Umbilical cord (tissue), 2 donors: ENCODE measurements at places on chromosomes 2 and 18.
A peak's percentile ranks its signal among the peaks of the same experiment; 100 is the strongest.

DNA sequence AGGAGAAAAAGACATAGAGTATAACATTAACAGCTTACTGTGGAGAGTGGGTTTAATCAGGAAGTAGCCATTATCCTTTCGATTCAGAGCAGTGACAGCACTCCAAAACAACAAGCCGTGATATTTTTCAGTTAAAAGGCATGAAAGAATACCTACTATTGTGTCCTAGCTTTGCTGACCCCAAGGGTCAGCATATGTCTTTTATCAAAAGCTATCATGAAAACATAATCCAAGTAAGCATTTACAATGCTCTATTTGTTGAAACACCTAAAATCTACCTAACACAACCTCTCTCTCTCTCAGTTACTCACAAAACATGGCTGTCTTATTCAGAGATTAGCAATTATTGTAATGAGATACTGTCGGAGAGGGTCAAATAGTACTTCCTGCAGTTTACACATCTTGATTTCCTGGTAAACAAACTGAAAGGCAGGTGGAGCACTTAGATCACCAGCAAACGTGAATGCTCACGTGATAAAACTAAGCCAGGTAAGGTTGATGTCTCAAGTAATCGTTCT lies 100.0 kb downstream of the BAZ2B start:
- DNase-seq: peak; percentile 47

GRCh38 chr18:80035997-80036396 lies 1.8 kb downstream of the RBFA start:
- DNase-seq: no peak

DNA sequence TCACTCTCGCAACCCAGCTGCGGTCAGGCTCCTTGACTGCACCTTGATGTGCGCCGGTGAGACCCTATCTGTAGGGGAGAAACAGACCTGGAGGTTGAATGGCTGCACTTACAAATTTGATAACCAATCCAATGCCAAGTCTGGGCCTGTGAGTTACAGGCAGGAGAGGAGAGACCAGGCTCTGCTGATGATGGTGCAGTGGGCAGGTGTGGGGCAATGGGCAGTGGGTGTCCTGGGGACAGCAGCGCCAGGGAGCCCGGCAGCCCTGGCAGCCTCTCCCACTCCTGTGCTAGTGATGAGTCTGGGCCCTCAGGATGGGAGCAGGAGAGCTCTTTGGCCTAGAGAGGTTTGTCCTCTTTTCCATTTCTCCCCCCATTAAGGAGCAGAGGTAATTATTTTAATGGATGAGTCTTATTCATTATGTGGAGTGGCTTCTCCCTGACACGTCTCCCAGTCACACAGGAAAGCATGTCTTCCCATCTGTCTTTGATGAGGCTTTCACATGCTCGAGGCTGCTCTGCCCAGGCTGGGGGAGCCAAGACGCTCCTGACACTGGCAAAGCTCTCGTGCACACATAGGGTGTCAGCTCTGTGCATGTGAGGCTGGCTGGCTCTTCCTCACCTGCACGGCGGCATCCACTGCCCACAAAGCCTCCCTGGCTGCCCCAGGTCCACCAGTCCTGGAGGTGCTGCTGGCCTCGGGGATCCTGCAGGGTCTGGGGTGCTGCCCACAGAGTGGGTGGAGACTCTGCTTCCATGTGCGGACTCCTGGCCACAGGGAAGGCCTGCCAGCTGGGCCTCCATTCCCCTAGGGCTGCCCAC lies 10.0 kb upstream of the ALLC start:
- no peak for DNase-seq

GRCh38 chr2:234478121-234478858 lies 18.6 kb downstream of the ARL4C start:
- DNase-seq: no peak

DNA sequence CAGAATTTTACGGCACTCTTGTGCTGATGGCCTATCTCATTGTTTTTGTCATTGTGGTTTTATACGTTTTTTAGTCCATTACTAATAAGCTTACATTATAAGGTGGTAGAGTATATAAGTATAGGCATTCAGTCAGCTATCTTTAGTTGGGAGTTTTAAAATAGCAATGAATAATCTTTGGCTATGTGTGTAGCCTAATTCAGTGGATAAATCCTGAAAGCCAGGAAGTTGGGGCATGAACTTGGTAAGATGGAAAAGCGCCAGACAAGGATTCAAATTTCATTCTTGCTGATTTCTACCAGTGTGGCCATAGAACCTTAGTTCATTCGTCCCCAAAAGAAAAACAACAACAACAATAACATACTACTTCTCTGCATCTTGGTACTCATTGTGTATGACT lies 31.2 kb downstream of the EPC2 start:
- no peak for DNase-seq

DNA sequence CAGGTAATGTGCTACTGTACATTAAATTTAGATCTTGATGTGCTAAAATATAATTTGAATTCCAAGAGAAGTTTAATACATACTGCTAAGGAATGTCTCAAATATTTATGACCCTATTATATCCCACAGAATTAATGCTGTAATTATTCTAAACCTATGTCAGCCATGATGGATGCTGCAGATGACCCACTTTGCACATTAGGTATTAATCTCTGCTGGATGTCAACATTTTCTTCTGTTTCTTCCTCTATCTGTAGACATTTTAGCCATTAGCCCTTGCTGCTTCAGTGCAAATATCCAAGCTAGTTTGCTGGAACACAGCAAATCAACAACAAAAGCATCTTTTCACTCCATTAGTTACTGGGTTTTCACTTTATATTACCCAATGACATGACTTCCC lies 164.6 kb downstream of the CDH2 start:
- no peak for DNase-seq

- DNase-seq: no peak
Measured at GRCh38 chr18:44871771-44872170, 191.1 kb downstream of the SETBP1 start.

DNA sequence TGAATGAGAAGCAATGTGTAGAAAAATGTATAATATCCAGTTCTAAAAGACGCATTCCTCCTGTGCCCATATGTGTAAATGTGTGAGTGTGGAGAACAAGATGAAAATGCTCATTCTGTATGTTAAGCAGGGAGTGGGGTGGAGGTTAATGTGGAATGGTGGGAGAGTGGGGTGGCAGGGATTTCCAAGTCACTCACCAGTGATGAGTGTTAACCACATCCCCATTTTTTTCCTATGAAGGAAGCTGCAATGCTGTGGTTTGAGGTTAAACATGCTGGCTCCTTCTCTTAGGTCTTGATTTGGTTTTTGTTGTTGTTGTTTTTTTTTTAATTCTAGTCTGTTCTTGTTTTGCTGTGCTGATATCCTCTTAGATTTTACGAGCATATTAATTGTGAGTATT lies 169.4 kb downstream of the NEDD4L start:
- DNase-seq: no peak

- no peak for DNase-seq
Measured at GRCh38 chr2:108399479-108399878, 21.7 kb downstream of the SULT1C4 start.

DNA sequence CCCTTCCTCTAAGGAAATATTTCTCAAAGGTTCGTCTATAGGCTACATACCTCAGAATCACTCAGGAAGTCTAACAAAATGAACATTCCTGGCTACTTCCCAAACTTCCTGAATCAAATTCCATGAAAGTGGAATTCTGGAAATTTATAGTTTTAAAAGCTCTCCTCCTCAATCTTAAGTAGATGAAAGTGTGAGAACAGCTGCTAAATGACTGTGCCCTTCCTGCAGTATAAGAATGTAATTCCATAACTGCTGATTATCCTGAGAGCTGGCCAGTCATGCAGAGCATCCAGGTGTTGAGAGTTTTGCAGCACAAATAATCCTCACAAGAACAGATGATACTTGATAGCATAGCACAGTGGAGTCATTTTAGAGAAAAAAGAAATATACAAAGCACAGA lies 265.0 kb downstream of the KCNJ3 start:
- peak; percentile 6 for DNase-seq

DNA sequence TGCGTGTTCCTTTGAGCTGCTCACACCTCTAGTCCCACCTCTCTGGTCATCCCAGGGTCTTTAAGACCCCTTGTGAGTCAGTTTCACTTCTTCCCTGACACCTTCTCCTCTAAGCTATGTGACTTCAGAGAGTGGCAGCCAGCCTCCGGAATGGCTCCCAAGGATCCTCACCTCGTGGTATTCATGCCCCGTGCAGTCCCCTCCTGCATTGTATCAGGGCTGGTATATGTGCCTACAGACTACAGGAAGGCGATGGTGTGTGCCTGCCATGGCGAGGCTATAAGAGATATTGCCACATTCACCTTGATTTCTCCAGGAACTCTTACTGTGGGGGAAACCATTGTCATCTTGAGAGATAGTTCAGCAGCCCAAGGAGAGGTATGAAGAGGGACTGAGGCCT lies 128.0 kb upstream of the SMAD2 start:
- no peak for DNase-seq

DNA sequence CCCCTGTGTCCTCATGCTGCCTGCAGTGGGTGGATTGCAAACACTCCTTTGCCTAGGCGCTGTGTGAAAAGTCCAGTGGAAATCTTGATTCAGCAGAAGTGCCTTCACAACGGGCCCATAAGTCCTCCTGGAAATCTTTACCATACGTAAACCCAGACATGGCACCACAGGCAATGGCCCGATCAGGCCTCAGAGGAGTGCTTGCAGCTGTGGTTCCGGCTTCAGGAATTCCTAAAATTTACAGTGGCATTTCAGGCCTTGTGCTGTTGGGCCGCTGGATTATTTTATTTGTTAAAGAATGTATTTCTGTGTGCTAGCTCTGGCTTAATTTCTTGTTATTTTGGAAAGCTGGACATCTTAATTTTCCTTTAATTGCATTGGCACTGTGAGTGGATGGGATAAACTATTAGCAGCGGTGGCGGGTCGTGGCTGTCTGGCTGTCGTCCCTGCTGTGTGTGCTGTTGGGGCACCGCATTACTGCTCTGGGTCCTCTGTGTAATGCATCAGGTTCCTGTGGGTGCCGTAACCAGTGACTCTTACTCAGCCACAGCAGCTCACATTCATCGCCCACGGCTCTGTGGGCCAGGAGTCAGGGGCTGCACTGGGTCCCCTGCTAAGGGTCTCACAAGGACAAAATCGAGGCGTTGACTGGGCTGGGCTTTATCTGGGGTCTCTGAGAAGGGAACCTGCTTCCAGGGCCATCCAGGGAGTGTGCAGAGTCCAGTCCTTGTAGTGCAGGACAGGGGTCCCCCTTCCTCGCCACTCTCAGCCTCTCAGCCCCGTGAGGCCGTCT lies 73.1 kb downstream of the RTP5 start:
- DNase-seq: no peak
